Occipital lobe (tissue), 3 donors: ENCODE measurements at places on chromosomes 7 and 10.

- no peak for DNase-seq
Observed at GRCh38 chr10:20877986-20878983, 18.8 kb downstream of the NEBL start.

- DNase-seq: no peak
Observed at GRCh38 chr7:145959981-145960380, 156.6 kb upstream of the CNTNAP2 start.

DNA sequence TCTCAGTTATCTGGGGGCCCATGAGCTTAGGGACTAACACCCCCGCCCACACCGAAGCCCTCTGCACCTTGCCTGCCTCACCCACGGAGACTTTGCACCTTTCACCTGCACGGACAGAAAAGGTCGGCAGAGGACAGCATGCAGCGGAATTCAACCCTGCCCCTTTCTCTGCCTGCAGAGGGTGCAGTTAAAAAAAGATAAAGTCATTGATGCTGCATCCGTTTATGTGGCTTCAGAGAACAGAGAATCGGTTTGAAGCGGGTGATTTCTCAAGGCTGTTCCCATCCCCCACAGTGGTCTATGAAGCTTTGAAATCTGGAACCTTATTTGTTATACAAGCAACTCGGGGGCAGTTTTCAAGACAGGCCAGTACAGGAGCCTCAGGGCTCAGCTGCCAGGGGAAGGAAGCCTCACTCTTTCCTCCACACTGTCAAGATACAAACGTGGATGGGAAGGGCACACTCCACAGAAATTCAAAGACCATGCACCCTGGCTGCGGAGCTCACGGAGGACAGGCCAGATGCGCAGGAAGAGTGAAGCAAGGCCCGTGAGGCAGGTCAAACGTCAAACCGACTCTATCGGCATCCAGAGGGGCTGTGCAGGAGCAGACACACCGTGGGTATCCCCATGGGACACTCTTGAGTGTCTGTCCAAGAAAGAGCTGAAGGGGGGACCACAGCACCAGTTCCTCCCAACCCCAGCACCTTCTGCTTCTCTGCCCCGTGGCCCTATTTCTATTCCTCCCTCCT lies 66.3 kb downstream of the INSIG1 start:
- DNase-seq: no peak

DNA sequence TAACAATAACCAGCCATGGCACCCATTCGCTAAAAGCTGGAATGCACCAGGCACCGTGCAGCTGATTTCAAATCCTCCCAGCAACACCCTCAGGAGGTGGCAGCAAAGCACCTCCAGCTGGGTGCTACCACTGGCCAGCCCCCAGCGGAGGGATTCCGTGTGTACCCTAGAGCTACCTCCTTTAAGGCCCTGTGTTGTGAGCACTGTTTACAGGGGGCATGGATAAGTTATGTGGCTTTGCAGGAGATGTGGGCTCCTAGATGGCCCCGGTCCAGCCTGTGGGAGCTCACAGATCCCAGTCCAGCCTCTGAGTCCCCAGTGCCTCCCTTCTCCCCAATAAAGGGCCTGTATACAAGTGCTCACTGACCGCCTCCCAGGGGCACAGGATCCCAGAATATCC lies 27.1 kb downstream of the TNRC18 start:
- peak; percentile 26 for DNase-seq
